ENCODE measurements at places on chromosomes 16 and 17.

GRCh38 chr17:7836596-7837407 lies 2.8 kb downstream of the KDM6B start:
- DNase-seq: peak; percentile 86

GRCh38 chr16:85227084-85227945 lies 115.0 kb upstream of the CIBAR2 start:
- no peak for DNase-seq

- DNase-seq: no peak
These were observed 38.4 kb downstream of the CENPV start for GRCh38 chr17:16314859-16315258.

DNA sequence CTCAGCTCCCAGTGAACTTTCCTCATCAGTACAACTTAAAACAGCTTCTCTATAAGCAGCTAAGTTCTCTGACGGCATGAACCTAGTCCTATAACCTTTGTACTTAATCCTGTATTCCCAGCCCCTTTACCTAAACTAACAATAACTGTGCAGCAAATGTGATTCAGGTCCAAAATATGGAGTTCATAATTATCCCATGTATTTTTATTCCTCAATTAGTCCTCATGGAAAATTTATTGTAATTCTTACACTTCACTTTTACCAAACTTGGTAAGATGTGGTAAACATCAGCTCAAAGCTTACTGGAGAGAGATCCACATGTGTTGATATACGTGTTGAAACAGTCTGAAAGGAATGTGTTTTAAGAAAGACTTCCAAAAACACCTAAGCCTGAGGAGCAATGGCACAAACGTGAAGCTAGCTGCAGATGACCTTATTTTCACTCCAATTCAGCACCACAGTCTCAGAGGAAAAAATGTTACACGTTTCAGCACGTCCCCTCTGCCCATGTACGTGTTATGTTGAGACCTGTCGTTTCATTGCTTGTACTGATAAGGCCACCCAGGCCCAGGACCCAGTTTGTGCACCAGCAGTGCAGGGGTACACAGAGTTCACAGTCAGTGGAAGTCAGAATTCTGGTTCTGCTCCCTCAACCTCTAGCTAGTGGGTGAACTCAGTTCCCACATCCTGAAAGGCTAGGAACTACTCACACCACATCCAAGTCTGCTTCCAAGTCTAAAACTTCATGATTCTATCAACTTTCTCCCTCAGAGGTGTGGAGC lies 7.1 kb downstream of the USP31 start:
- no peak for DNase-seq

DNA sequence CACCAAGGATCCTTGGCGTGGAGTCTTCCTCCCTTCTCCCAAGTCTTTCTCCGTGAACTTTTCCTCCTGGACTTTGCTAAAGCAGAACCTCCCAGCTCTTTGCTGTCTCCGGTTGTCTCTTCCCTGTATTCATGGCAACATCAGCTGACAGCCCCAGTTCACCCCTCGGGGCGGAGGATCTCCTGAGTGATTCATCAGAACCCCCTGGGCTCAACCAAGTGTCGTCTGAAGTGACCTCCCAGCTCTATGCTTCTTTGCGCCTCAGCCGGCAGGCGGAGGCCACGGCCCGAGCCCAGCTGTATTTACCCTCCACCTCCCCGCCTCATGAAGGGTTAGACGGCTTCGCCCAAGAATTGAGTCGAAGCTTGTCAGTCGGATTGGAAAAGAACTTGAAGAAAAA lies 943 bp downstream of the CNTROB start:
- no peak for DNase-seq

GRCh38 chr17:41535764-41536481 lies 7.8 kb upstream of the KRT19 start:
- no peak for DNase-seq

GRCh38 chr16:76490036-76490639 lies 212.9 kb downstream of the CNTNAP4 start:
- DNase-seq: no peak

DNA sequence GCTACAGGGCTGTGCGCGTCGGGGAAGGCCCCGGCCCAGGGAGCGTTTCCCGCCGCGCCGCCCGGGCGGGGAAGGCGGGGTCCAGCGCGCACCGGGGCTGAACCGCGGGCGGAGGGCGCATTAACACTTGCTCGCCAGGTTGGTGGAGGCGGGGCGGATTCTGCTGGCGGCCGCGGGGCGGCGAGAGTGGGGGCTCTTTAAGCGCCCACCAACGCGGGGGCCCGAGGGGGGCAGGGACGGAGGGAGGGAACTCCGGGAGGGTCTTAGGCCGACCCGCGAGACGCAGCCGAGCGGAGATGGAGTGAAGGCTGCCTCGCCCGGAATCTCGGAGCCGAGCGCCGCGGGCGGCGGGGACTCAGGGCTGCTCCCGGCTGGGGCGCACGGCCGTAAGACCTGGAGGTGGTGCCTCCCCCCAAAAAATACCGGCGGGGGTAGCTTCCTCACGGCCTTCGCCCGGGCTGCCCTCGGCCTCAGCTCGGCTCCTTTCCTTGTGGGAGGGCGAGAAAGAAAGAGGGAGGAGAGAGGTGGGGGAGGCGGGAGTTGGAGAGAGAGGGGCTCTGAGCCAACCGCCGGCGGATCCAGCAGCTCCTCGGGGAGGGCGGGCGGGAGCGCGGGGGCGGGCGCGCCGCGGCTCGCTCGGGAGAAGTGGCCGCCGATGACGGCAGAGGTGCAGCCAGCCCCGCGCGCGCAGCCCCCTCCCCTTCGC lies 415 bp upstream of the FOXF1 start:
- no peak for DNase-seq

GRCh38 chr17:6539871-6540270 lies 16.5 kb downstream of the PITPNM3 start:
- no peak for DNase-seq

All from NCI-H526 treated with DMSO at 0.1 percent for 48 hours (cell line).